Thoracic aorta (tissue), 2 donors: ENCODE measurements at places on chromosomes 2 and 18. TPM values are rescaled to one million over a fixed set of nuclear protein-coding genes. Genes with fewer than 3 reads are reported as not detected.
A peak's percentile ranks its signal among the peaks of the same experiment; 100 is the strongest.

The FBLN7 gene
- 15.6 TPM for total RNA-seq

DNA sequence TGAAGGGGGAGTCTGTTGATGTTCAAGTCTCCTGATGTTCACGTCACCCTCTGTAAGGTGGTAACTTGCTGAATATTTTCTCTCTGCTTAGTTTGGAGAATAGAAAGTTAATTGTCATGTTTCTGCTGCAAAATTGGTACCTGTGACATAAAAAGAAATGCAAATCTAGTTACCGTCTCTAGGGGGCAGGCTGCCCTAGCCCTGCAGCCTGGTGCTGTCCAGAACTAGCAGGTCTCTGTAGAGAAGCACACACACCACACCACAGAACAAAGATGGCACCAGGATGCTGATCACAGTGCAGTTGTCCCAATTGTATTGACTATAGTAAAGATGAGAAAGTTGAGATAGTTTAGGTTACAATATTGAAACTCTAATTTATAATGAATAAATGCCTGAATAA lies 47.0 kb downstream of the SLC9A4 start:
- no peaks in the 10 kb centered on the region for H3K4me1 ChIP-seq
- H3K27ac ChIP-seq = no peak overlapping the region
- no peaks in the 10 kb centered on the region for H3K27me3 ChIP-seq
- no peak overlapping the region for H3K4me3 ChIP-seq
- H3K36me3 ChIP-seq = no peaks in the 10 kb centered on the region

The CROCC2 gene
- not detected for total RNA-seq

The GALNT3 gene
- total RNA-seq = 3.5 TPM

The DNER gene
- total RNA-seq = 3.3 TPM

The ITPRIPL1 gene
- 1.6 TPM for total RNA-seq

The SERPINB10 gene
- total RNA-seq = not detected

DNA sequence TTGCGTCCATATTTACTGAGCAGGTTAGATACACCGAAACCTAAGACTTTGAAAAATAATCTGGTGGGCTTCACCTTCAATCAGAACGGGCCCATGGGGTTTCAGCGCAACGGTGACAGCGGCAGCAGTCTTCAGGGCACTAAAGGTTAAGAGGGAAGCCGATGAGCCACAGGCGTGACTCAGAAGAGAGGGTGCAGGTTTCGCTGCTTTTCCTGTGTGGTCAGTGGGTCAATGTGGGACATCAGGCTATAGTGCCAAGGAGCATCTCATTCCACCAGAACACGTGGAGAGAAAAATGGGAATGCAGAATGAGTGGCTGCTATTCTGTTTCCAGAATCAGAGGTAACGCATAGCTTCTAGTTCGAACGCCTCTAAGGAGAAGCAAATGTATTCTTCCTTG lies 8.9 kb downstream of the PTGR3 start:
- no peak overlapping the region for H3K4me3 ChIP-seq
- H3K27ac ChIP-seq = no peak overlapping the region
- DNase-seq = no peak
- no peaks in the 10 kb centered on the region for H3K27me3 ChIP-seq

DNA sequence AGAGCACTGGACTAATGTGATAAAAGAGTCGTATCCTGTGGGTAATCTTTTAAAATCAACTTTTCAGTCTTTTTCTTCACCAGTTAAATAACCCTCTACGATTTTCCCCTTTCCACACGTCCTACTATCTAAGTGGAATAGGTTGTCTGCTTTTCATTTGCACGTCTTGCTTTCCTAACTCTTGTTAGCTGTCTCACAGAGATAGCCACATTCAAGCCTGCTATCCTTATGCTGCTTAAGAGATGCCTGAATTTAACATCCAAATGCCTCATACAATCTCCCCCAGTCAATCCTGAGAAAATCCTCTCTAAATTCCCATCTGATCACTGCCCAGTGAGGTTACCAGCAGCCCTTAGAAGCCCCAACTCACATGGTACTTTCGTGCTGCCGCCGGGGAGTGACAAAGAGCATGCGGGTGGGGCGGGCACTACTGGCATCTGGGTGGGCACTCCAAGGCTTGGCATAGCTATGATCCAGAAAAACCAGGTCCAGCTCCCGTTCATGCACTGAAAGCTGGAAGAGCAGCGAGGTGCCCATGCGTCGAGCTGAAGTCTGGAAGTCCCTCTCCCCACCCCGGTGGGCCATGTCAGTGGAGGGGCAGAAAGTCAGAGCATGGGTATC lies 1.5 kb downstream of the KANSL3 start:
- peaks cover 24% of the 10 kb centered on the region for H3K4me1 ChIP-seq
- no peaks in the 10 kb centered on the region for H3K27me3 ChIP-seq
- H3K4me3 ChIP-seq = peak overlapping the region; percentile 74
- no peaks in the 10 kb centered on the region for H3K36me3 ChIP-seq
- peak overlapping the region; percentile 95 for H3K27ac ChIP-seq

The SKA1 gene
- total RNA-seq = not detected

The AKAIN1 gene
- not detected for total RNA-seq

The KIF3C gene
- total RNA-seq = 8.7 TPM

- H3K36me3 ChIP-seq = no peaks in the 10 kb centered on the region
- peaks cover 17% of the 10 kb centered on the region for H3K4me1 ChIP-seq
- no peaks in the 10 kb centered on the region for H3K27me3 ChIP-seq
- peak overlapping the region; percentile 72 for H3K27ac ChIP-seq
Observed at GRCh38 chr2:28583899-28584553, 88.2 kb downstream of the PLB1 start.

DNA sequence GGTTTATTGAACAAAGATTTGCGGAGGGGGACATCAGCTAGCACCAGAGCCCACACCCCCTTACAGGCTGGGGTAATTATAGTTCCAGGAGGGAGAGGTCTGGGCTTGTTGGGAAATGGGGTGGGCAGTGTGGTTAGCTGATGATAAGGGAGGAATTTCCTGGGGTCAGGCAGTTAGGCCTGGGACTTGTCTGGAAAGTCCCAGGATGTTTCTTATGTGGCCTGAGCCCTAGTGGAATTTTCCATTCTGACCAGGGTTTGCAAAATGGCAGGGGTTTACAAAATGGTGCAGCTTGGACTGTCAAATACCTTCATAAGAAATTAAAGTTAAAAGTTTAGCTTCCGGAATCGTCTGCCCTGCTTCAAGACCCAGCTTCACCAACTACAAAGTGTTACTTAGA lies 199.1 kb downstream of the FBXO15 start:
- H3K27me3 ChIP-seq = no peaks in the 10 kb centered on the region
- DNase-seq = no peak
- H3K36me3 ChIP-seq = no peaks in the 10 kb centered on the region
- no peak overlapping the region for H3K27ac ChIP-seq

DNA sequence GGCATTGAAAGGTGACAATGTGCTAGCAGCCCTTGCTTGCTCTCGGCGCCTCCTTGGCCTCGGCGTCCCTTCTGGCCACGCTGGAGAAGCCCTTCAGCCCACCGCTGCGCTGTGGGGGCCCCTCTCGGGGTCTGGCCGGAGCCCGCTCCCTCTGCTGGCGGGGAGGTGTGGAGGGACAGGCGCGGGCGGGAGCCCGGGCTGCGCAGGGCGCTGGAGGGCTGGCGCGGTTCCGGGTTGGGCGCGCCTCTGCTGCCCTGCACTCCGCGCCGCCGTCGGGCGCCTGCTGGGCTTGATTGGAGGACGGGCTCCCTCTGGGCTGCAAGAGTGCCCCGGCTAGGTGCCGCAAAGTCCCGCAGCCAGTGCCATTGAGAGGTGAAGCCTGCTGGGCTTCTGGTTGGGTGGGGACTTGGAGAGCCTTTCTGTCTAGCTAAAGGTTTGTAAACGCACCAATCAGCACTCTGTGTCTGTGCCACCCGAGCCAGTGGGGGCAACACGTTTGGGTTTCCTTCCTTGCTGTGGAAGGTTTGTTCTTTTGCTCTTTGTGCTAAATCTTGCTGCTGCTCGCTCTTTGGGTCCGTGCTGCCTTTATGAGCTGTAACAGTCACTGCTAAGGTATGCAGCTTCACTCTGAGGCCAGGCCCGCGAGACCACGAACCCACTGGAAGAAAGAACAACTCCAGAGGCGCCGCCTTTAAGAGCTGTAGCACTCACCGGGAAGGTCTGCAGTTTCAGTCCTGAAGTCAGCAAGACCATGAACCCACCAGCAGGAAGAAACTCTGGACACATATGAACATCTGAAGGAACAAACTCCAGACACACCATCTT lies 14.8 kb upstream of the IMP4 start:
- no peak overlapping the region for H3K4me3 ChIP-seq
- no peak overlapping the region for H3K27ac ChIP-seq
- H3K27me3 ChIP-seq = no peaks in the 10 kb centered on the region
- H3K36me3 ChIP-seq = no peaks in the 10 kb centered on the region
- DNase-seq = no peak
- H3K4me1 ChIP-seq = no peaks in the 10 kb centered on the region

- DNase-seq = no peak
- H3K27ac ChIP-seq = no peak overlapping the region
- H3K27me3 ChIP-seq = no peaks in the 10 kb centered on the region
- peaks cover 26% of the 10 kb centered on the region for H3K4me1 ChIP-seq
- no peaks in the 10 kb centered on the region for H3K36me3 ChIP-seq
Observed at GRCh38 chr2:86305915-86306254, 31.5 kb downstream of the REEP1 start.

DNA sequence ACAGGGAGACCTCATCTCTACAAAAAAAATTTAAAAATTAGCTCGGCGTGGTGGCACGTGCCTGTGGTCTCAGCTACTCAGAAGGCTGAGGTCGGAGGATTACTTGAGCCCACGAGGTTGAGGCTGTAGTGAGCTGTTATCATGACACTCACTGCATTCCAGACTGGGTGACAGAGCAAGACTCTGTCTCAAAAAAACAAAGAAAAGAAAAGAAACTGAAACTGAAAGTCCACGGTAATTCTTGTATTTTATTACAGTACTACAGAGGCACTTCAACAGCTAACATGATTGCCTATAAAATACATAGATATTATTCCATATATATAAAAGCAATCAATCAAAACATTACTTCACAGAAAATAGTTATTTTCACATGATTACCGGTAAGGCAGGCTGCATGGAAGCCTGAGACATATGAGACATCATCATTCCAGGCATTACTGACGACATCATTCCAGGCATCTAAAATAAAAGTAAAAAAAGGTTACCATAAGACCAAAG lies 23.1 kb downstream of the PRPF40A start:
- no peak for DNase-seq
- no peaks in the 10 kb centered on the region for H3K27me3 ChIP-seq
- H3K4me1 ChIP-seq = peaks cover 5% of the 10 kb centered on the region
- peak overlapping the region; percentile 51 for H3K4me3 ChIP-seq
- no peak overlapping the region for H3K27ac ChIP-seq

DNA sequence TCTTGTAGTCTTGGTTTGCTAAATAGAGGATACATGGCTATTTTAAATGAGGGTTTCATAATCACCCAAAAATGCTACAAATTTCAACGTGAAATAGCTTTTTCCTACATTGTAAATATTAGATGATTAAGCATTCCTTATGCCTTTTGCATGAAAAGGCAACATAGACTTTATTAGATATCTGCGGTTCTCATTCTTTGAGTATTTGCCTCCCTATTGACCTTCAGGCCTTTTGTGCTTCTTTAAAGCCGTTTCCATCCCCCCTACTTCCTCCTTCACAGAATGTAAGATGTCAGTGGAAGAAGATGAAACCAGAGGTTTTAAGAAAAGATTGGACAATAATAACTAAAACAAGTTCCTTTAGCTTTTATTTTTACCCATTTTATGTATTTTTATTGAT lies 144.1 kb downstream of the UBE2E3 start:
- no peak overlapping the region for H3K4me3 ChIP-seq
- H3K4me1 ChIP-seq = no peaks in the 10 kb centered on the region
- no peaks in the 10 kb centered on the region for H3K36me3 ChIP-seq
- DNase-seq = no peak
- H3K27me3 ChIP-seq = no peaks in the 10 kb centered on the region
- no peak overlapping the region for H3K27ac ChIP-seq

GRCh38 chr2:170073288-170073687 lies 104.7 kb upstream of the MYO3B start:
- DNase-seq = no peak
- peaks cover 3% of the 10 kb centered on the region for H3K36me3 ChIP-seq
- H3K27me3 ChIP-seq = no peaks in the 10 kb centered on the region
- no peak overlapping the region for H3K4me3 ChIP-seq
- H3K27ac ChIP-seq = no peak overlapping the region

- no peak overlapping the region for H3K4me3 ChIP-seq
- H3K27me3 ChIP-seq = no peaks in the 10 kb centered on the region
- DNase-seq = no peak
- no peaks in the 10 kb centered on the region for H3K4me1 ChIP-seq
Observed at GRCh38 chr2:174892546-174892945, 112.6 kb downstream of the CHN1 start.

The ERFE gene
- 1.5 TPM for total RNA-seq

- no peaks in the 10 kb centered on the region for H3K36me3 ChIP-seq
- no peak overlapping the region for H3K4me3 ChIP-seq
- no peak overlapping the region for H3K27ac ChIP-seq
- no peak for DNase-seq
- H3K27me3 ChIP-seq = no peaks in the 10 kb centered on the region
Observed at GRCh38 chr18:74742573-74743243, 145.0 kb downstream of the ZNF407 start.

The IL36A gene
- not detected for total RNA-seq

The VWA3B gene
- 0.27 TPM for total RNA-seq

The SCTR gene
- not detected for total RNA-seq

GRCh38 chr2:98903064-98903355 lies 33.0 kb downstream of the CRACDL start:
- no peaks in the 10 kb centered on the region for H3K36me3 ChIP-seq
- DNase-seq = no peak
- H3K27ac ChIP-seq = no peak overlapping the region
- H3K4me3 ChIP-seq = no peak overlapping the region
- H3K27me3 ChIP-seq = no peaks in the 10 kb centered on the region

DNA sequence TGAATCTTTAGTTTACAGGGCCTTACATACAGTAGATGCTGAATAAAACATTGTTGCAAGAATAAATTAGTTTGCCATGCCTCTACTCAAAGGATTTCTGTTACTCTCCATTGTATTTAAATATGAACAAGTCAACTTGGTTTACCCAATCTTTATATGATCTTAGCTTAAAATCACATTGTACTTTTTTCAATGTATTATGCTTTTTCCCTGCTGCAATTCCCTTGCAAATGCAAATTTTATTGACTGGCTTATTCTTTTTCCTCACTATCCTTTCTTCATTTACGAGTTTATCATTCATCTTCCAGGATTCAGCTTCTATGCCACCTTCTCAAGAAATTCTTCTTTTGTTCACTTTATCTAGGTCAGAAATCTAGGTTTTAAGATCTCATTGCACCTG lies 571.4 kb upstream of the ZNF804A start:
- no peak overlapping the region for H3K27ac ChIP-seq
- no peaks in the 10 kb centered on the region for H3K36me3 ChIP-seq
- no peaks in the 10 kb centered on the region for H3K4me1 ChIP-seq
- H3K4me3 ChIP-seq = no peak overlapping the region

The MAPRE3 gene
- 9.1 TPM for total RNA-seq
